Skin of body (tissue), 3 donors: ENCODE measurements at places on chromosomes 1 and 21.

DNA sequence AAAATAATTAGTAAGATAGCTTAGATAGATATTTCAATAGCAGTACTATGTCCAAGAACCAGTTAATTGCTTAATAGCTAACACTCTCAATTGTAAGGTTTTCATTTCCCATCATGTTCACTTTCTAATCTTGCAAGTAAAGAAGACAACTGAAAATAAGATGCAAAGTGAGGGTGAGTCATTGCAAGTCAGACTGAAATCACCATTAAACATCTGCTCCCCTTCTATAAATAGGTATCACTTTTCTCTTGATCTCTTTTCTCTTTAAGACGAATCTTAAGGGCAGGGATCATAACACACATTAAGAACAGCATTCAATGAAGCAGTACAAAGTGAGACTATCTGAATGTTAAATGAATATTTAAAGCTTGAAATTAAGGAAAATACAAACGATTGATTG is 40.4 kb downstream of the UBR4 start:
- DNase-seq: no peak

DNA sequence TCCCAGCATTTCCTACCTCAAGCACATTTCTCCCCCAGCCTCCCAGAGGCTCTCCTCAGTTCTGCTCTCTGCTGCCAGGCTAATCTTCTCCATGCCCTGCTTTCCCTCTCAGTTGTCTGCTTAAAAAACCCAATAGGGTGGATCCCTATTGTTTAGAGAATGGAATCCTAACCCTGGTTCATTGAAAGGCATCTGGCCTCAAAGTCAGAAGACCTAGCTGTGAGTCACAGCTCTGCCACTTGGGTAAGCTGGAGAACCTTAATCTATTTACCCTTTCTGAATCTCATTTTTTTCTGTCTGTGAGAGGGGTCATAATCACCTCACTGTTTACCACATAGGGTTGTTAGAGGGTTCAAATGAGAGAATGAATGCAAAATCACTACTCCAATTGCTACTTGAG is 12.5 kb upstream of the MYOC start:
- DNase-seq: no peak

DNA sequence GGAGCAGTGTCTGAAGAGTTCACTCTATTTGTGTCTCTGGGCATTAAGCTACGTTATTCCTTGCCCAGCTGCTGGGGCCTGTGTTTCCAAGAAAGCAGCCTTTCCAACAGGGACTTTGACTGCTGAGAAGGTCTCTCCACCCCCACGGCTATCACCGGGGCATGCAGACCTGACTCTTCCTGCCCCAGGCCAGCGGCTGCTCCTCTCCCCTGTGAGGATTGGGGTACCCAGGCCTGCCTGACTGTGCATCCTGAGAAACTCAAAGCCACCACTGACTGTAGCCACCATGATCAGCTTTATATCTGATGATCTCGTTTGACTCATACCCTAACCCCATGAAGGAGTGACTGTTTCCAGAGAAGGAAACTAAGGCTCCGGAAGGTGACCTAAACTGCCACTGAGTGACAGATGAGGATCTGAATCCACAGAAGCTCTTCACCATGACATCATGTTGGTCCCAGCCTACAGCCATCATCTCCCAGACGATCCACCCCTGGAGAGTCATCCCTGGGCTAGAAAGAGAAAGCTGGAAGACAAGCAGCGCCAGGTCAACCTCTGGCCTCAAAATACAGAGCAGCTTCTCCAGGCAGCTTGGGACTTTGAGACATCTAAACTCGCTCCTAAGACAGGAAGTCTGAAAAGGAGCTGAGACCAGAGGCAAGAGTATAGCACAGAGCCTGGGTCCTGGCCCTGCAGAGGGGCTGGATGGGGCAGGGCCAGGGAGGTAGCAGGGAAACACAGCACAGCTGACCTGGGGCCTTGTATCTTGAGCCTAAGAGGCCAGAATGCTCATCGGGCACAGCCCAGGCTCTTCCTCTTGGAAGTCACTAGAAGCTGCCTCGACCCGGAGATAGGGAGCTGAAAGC is 244.0 kb upstream of the VAMP3 start:
- no peak for DNase-seq

- DNase-seq: no peak
Observed at GRCh38 chr1:76727520-76727919, 139.8 kb upstream of the ST6GALNAC5 start.

- DNase-seq: no peak
Observed at GRCh38 chr1:101474039-101474665, 237.3 kb downstream of the S1PR1 start.

- DNase-seq: no peak
Observed at GRCh38 chr1:246142320-246142893, 364.7 kb downstream of the SMYD3 start.
